ENCODE measurements at places on chromosomes 5 and 9.

- no peak for DNase-seq
Measured at GRCh38 chr9:136626740-136627642, 35.7 kb upstream of the EGFL7 start.

DNA sequence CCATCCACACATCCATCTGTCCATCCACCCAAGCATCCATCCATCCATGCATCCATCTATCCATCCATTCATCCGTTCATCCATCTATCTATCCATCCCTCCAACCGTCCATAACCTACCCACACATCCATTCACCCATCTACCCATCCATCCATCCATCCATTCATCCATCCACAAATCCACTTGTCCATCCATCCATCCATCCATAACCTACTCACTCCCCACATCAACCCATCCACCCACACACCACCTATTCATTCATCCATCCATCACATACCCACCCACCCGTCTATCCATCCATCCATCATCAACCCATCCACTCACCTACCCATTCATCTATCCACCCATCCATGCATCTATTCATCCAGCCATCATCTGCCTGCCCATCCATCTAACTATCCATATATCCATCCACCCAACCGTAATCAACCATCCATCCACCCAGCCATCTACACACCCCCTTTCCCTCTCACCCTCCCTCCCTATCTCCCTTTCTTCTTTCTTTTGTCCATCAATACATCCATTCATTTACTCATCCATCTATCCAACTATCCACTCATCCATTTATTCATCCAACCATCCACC is 43.6 kb upstream of the CLPTM1L start:
- no peak for DNase-seq

- DNase-seq: no peak
Measured at GRCh38 chr9:95073042-95073607, 244.4 kb downstream of the FANCC start.

DNA sequence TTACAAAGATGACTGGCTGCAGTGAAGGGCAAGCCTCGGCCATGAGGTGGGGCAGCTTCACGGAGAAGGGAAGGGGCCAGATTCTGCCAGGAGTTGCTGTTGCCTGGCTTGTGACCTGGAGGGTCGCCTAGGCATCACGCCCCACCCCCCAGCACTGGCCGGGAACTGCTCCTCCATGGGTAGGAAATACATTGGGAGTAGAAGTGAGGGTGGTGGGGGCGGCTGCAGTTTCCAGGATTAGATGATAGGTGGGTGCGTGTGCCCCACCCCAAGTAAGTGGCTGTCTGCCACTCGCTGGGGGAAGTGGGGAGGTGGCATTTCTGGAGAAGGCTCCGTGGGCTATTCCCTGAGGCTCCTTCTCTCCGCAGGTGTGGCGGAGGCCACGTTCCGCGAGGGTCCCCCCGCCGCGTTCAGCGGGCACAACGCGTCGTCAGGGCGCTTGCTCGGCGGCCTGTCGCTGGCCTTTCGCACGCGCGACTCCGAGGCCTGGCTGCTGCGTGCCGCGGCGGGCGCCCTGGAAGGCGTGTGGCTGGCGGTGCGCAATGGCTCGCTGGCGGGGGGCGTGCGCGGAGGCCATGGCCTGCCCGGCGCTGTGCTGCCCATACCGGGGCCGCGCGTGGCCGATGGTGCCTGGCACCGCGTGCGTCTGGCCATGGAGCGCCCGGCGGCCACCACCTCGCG is 16.9 kb downstream of the CRB2 start:
- DNase-seq: no peak

DNA sequence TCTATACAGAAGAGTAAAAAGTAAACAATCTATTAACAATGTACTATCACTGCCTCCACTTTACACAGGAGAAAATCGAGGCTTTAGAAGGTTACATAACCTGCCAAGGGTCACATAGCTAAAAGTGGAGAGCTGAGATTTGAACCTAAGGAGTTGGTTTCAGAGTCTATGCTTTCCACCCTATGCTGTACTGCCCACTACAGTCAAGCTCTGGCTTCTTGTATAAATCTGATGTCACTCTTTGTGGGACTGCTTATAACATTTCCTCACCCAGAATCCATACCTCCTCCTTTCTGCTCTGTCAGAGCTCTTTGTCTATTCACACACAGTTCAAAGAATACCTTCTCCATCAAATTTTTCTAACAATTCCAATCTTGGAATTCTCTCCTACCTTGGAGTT is 503.1 kb downstream of the RAB3C start:
- DNase-seq: no peak

GRCh38 chr9:129280236-129280622 is 102.2 kb upstream of the IER5L start:
- DNase-seq: no peak

DNA sequence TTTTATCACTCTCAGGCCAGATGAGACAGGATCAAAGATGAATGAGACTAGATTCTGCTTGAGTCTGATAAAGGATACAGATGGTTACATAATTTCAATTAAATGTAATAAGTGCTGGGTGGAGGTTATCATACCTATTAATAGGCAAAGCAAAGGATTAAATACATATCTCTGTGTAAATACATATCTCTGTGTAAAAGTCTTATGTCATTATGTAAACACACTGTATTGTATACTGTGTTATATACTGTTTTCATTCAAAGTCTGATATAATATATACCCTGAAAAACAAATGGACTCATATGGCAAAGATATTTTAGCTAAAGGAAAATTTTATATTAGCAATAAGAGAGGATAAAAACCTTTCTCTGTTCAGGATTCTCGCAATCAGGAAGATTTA is 605.8 kb upstream of the PTGER4 start:
- no peak for DNase-seq

DNA sequence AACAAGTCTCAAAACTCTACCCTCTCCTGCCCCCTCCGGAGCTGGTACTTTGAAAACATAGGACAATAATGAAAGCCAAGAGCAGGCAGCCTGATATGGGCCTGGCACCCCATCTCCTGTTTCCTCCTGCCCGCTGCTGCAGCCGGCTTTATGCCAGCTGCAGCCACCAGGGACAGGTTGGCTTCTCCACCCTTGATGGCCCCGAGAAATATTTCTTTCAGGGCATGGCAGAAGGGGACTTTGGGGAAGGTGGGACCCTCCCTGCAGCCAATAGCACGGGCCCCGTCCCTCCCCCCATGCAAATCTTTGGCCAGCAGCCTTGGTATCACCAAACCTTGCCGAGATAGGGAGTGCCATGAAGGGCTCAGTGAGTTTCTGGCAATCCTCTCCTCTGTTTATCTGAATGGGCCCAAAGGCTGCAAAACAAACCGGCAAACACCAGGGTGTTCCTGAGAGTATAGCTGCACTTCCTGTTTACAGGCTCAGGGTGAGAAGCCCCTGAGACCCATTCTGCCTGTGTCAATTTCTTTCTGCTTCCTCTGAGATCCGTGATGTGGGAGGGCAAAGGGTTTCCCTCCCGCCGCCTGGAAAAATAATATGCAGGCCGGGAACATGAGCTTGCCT is 73.4 kb upstream of the BOD1 start:
- no peak for DNase-seq

GRCh38 chr9:116944714-116945534 is 257.8 kb downstream of the TRIM32 start:
- DNase-seq: no peak

- no peak for DNase-seq
Measured at GRCh38 chr5:75335952-75336614, 937 bp upstream of the HMGCR start.

DNA sequence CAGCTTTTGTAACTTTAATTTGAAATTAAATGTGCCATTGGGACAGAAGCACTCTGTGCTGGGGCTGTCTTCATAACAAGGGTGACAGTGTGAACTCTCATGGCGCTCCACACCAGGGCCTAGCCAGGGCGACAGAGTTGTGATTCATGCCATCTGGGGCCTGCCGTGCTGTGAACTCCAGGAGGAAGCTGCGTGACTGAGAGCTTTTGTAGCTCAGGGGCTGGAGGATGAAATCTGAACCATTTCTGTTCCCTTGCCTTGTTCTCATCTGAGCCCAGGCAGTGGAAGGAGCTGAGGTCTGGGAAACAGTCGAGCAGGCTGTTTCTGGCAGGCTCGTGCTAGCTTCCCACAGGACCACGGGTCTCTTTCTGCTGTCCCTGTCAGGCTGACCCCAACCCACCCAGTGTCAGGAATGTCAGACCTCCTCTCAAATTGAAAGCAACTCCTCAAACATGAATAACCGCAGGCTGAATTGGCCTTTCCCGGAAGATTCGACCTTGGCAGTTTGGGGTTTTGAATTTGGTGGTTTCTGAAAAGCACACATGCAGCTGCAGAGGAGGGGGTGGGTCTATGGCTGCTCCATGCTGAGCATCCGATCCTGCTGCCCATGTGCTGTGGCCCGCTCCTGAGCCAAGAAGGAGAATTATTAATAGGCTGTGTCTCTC is 69.2 kb upstream of the RPS23 start:
- DNase-seq: no peak

DNA sequence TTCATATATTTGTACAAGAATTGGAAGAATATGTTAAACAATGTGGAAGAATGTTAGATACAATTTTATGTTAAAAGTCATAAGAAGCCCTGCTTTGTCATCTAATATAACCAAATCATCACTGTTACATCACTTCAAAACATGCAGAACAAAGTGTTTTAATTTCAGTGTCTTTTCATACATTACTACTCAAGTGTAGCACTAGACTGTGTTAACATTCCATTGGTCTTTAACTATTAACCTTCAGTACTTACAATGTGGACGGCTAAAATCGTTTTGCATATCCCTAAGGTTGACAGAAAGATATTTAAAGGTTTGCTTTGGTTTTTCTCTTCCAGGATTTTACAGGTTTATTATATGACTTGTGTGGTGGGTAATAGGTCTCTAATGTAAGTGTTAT is 50.9 kb downstream of the VCAN start:
- DNase-seq: no peak

GRCh38 chr5:113188436-113188835 is 211.8 kb downstream of the DCP2 start:
- no peak for DNase-seq
